ENCODE measurements at places on chromosomes 5 and 9.

DNA sequence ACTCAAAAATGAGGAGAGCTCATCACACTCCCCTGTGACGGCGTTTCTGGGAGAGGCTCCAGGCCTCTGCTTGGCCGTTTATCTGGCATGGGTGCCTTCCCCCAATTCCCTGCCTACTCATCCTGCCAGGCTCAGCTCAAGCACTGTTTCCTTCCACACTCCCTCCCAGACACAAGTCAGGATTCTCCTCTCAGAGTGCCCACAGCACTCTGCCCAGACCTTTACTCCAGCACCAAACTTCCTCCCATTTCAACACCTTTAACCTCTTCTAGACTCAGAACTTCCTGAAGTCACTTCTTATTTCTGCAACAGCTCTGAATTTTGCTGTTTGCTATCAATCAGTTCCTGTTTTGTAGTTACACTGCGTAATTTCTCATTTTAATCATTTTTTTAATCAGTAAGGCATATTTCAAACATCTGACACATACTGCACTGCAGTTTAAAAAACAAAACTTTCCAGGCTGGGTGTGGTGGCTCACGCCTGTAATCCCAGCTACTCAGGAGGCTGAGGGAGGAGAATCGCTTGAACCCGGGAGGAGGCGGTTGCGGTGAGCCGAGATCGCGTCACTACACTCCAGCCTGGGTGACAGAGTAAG lies 16.0 kb downstream of the TRMO start:
- peak; percentile 90 for DNase-seq

DNA sequence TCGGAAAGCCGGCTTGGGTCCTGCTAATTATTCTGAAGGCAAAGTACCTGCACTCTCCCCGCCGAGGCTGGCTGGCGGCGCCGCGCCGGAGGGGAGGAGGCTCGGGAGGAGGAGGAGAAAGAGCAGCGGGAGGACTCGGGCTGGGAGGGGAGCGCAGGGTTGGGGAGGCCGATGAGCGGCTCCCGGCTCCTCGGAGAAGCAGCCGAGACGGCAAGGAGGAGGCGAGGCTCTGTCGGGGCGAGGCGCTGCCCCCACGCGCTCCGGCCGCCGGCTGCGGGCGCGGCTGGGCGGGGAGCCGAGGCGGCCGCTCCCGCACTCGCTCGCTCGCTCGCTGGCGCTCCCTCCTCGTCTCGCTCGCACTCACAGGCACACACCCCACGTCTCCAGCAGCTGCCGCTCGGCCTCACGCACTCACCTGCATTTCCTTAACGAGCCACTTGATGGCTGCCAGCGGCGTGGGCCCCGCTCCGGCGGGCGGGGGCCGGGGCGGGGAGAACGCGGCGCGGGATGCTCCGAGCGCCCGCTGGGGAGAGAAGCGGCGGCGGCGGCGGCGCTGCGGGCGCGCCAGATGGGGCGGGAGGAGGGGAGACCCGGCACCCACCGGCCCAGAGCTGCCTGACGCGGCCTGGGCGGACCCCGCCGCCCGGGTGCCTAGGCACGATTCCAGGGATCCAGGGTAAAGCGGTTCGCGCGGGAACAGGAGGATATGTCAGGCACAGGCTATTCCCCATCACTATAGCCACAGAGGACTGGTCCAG lies at the start of gene PTPRD:
Gene PTPRD (minus strand): TSS at position 362 of the 758 bp plus-strand sequence.
- DNase-seq, result no peak

DNA sequence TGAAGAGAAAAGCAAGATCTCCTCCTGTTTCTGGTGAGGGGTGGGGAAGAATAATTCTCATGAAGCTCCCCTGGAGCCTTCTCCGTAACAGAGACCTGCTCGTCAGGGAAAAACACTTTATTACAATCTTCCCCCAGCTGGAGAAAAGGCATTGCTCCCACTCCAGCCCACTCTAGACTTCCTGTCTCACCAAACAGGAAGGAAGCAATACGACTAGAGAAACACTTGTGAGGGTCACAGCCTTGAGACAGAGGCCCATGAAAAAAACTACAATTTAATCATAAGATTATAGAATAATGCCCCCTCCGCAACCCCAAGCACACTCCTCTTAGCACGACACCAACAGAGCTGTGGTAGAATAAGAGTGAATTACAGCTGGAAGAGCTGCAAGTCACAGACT lies 197.2 kb upstream of the S1PR3 start:
- no peak for DNase-seq

GRCh38 chr5:151251001-151251551 lies 1.9 kb upstream of the GM2A start:
- DNase-seq, result peak; percentile 67

GRCh38 chr9:69380811-69381210 lies 55.8 kb downstream of the ENTREP1 start:
- no peak for DNase-seq

DNA sequence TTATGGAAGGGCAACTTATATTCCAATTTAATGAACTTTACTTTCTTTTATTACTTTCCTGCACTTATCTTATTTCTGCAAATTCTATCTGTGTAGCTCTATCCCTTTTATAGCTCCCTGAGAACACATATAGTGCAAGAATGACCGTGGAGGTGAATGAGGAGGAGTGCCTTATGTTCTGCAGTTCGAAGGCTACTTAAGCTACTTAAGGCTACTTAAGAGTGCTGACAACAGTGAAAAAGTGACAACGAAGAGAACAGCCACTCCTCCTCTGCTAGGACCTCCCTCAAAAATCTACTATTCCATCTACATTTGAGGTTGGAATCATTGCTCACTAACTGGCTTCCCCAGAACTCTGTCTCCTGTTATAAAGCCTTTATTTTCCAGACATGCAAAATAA lies 1365.7 kb upstream of the C9orf72 start:
- DNase-seq, result no peak

GRCh38 chr5:7426284-7426683 lies 30.3 kb downstream of the ADCY2 start:
- no peak for DNase-seq

DNA sequence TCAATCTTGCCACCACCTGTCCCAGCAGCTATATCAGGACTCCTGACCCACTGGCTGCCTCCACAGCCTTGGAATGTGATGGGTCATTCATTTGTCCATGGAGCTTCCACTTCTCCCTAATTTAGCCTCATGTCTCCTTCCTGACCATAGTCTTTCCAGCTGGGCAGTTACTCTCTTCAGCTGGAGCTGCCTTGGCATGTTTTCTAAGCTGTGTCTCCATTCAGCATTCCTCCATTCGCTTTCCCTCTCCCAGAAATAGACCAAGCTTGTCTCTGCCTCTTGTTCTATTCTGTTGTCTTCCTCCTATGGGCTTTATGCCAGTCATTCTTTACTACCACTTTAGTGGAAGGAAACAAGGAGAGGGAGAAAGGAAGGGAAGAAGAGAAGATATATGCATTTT lies 5.3 kb upstream of the CTXN3 start:
- DNase-seq, result no peak

DNA sequence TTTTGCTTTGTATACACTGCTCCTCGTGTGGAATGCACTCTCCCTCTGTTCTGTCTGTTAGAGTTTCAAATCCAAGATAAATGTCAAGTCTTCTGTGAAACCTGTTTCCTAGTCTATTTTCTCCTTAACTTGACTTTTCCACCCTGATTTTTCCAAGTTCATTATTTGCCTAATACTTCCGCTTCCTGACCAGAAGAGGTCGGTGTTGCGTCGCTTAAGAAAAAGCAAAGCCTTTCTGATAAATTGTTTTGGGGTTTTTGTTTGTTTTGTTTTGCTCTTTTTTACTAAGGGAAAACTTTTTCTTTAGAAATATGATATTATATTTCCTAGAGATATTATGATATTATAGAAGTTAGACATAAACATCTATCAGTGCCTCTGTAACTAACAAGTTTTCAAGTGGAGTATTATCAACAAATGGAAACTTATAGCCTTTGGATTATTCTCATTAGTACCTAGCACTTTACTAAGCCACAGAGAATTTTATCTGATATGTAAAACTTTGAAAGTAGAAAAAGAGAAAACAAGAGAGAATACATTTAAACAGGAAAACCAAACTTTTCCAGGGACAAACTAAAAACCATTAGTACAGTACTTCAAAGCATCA lies 55.8 kb downstream of the PHAX start:
- DNase-seq, result no peak

DNA sequence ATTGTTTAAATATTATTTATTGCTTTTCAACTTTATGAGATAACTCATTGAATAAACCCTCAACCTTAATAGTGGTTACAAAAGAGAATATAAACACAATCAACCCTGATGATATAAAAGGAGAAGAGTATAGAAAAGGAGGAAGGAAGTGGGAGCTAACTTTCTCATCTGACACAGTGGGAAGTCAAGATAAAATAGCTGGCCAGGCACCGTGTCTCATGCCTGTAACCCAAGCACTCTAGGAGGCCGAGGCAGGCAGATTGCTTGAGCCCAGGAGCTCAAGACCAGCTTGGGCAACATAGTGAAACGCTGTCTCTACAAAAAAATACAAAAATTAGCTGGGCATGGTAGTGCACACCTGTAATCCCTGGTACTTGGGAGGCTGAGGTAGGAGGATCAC lies 93.5 kb downstream of the PPP2R2B start:
- DNase-seq, result peak; percentile 45

GRCh38 chr9:109766351-109766750 lies 13.6 kb upstream of the PALM2AKAP2 start:
- DNase-seq, result no peak

GRCh38 chr5:143682929-143683386 lies 129.0 kb upstream of the HMHB1 start:
- DNase-seq, result no peak

GRCh38 chr9:38339087-38339486 lies 53.4 kb upstream of the ALDH1B1 start:
- no peak for DNase-seq

DNA sequence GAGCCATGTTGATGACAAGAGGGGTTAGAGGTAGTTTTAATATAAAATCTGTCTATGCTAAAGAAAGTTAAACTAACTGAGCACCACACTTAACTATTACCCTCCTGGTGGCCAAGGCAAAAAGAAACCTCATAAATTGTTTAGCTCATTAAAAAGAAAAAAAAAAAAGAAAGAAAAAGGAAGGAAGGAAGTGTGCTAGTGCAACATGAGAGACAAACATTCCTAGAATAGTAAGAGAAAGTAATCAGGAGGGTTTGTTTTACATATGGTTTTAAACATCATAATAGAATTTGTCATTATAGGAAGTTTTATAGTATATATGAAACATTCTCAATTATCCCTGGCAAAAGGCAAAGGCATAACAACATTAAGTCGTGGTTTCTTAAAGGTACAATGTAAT lies 152.3 kb downstream of the SNX18 start:
- no peak for DNase-seq

DNA sequence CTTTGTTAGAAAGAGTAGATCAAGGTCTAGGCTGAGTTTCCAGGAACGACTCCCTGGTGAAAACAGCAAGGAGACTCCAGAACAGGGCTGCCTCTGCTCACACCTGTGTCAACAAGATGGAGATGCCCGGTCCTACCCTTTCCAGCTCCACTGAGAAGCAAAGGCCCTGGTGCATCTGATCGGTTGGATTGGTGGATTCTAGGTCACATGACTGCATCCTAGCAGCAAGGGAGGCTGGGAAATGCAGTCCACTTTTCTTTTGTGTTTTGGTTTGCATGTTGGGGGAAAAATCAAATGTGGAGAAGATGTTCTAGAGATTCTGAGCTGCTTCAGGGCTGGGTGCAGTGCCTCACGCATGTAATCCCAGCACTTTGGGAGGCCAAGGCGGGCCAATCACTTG lies 82.0 kb upstream of the TRIO start:
- DNase-seq, result no peak

Data from GF-D8 (cell line).